Activated naive CD4-positive, alpha-beta T cell treated with Interleukin-2 at 50 U/mL for 16 hours (primary cell): ENCODE measurements at places on chromosomes 1 and 21.

DNA sequence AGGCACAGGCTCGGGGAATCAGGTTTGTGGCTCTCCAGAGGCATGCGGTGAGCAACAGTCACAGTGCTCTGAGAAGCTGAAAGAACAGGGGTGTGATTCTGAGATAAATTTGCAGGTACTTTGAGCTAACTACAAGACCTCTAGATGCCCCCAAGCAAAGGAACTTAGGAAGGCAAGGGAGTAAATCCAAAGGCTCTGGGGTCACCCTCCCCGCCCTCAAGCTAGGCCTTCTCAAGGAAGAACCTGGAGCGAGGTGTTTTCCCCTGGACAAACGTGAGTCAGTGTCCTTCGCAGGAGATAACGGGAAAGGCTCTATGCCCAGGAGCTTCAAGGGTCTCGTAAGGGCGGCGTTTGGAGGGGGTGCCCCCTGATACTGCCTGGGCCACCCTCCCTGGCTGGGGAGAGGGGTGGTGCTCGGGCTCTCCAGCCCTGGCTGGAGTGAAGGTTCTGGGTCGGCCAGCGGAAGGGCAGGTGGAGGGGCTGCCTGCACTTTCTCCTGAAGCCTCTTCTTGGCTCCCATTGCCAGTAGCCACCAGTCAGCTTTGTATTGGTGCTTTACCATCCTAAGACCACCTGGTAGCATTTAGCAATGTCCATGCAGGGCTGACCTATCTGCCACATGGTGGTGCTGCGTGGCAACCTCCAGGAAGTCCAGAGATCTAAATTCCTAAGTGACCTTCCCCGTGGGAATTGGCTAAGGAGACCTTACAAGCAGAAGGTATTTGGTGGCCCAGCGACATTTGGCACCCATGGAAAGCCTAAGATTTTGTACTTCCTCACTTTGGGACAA, 44.0 kb downstream of the GPR161 start:
- DNase-seq = no peak

- DNase-seq = no peak
Measured at GRCh38 chr1:6517435-6517851, 26.0 kb upstream of the PLEKHG5 start.

GRCh38 chr1:160542303-160542945, 19.4 kb upstream of the SLAMF6 start:
- no peak for DNase-seq

GRCh38 chr1:87348341-87349019, 19.8 kb downstream of the LMO4 start:
- DNase-seq = no peak

GRCh38 chr1:119556423-119556822, 49.4 kb downstream of the HSD3B1 start:
- DNase-seq = no peak

DNA sequence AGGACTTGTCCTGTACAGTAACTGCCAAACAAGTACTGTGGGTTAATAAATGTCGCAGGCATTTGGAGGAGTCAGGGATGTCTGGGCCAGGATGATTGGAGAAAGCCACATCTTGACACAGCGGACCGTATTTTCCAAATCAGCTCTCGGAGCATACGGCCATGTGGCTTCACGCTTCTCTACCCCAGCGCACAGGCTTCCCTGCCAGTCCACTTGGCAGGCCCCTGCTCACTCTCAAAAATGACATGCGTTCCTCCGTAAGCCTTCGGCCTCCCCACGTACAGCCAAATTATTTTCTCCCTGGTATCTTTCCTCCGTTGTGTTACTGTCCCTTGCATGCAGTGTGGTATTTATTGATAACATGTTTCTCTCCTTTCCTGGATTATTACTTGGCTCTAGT, 7.2 kb upstream of the LRRC38 start:
- no peak for DNase-seq

DNA sequence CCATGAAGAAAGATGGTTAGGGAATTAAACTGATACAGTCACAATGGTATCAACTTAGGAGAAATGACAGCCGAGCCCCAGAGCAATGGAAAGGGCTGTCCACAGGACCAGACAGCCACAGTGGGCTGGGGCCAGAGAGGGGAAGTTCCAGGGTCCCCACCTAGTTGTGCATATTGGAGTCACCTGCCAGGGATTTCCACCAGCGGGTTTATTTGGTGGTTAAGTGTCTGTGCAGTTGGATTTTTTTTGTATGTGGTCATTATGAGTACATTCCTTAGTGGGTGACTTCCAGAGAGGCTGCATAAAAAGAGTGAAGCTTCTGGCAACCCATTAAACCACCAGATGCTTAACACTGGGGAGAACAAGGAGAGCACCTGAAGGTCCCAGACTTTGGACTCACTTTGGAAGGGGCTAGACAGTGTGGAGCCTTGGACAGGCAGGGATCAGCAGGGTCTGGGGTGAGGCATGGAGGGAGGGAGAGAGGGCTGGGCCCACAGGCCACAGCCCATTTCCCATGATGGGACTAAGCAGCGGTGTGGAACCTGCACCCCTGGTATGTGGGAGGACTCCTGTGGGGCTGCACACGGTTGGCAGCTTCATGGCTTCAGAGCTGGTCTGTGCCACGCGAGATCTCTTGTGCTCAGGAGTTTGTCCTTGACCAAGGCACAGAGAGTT, 7.8 kb upstream of the PTTG1IP start:
- DNase-seq = no peak

- no peak for DNase-seq
Measured at GRCh38 chr21:36075171-36075570, 5.3 kb downstream of the CBR1 start.

DNA sequence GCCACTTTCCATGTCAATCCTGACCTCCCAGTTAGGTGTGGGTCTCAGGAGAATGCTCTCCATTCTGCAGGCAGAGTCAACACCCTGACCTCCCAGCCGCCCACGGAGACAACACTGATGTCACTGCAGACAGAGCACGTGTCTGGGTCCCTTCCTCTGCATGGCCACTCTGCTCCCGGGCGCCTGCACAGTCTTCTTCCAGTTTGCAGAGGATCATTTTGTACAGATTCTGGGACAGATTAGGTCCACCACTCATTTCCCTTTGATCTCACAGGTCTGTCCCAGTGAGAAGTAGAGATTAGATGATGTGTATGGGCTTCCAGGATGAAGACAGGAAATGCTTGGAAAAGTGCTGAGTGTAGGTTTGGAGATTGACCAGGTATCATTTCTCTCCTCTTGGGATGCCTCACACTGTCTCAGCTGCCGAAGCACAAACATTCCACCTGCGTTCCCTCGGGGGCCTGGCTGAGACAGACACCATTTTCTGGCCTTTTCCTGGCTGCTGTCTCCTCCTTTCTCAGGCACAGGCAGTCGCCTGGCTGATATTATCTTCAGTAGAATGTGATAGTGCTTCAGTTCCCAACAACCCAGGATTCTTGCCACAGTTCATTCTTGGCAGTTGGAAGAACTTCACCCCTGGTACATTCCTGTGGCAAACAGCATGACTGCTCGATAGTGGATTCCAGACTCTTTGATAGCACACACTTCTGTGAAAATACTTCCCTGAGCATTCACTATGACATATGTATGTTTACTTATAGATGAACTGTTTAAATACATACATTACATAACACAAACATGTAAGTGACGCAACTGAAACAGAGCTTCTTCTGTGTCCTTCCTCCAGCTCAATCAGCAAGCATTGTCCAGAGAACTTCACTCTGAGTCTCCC, 7.9 kb downstream of the MYBPHL start:
- no peak for DNase-seq

GRCh38 chr1:116394270-116394669, 21.2 kb downstream of the ATP1A1 start:
- no peak for DNase-seq

DNA sequence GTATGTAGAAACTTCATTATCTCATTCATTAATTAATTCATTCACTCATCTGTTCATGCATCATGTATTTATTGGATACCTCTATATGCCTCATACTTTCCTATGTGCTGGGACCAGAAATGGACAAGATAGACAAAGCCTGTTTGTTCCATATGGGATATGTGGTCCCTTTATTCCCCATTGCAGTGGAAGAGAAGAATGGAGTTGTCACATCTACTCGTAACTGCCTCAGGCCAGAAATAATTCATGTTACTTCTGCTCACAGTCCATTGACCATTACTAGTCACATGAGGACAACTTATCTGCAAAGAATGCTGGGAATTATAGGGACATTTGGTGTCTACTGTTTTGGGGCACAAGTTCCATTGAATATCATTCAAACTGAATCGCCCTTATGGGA, 327.8 kb downstream of the MATN1 start:
- no peak for DNase-seq

GRCh38 chr1:226618380-226618779, 69.8 kb downstream of the STUM start:
- DNase-seq = no peak

GRCh38 chr1:113608399-113608798, 150.9 kb downstream of the PHTF1 start:
- DNase-seq = no peak

DNA sequence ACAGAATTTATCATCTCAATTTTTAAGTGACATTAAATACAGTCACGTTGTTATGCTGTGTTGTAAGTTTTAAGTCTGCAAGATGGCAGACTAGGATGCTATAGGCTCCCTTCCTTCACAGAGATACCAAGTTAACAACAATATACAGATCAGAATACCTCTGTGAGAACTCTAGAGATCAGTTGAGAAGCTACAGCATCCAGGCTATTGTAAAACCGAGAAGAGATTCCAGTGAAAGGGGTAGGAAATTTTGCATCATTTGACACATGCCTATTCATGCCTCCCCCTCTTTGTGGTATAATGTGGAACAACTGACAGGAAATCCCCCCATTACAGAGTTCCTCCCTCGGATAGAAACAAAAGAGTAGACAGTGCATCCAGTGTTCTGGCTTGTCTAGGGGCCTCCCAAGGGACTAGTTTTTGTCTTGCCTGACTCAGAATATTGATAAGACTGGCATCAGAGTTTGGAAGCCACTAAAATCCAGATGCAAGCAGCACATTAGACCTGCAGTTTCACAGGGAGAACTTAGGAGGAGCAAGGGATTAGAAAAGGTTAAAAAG, 80.6 kb downstream of the LBR start:
- no peak for DNase-seq

DNA sequence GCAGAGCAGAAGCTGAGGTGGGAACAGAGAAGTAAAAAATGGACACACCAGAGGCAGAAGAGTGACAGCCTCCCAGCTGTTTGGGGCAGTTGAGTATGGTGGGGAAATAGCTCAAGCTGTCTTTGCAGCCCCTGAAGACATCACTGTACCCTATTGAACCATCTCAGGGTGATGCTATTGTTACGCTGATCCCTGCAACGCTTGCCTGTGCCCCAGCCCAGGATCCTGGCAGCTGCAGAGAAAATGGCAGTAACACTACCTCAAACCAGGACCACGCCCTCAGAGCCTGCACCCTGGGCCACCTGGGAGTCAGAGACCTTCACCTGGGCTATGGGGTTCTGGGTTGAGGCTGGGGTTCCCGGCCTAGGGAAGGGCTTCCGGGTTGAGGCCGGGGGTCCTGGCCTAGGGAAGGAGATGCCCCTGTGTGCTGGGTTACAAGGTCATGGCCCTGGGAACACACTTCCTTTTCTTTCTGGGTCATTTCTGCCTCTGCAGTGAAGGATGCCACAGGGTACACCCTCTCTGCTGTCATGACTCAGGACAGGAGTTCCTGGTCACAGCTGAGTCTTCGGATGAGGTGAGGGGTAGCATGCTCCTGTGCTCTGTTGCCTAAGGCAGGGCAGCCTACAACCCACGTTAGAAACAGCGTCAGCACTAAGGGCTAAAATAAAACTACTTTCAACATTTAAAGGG, 11.6 kb downstream of the BSND start:
- no peak for DNase-seq

DNA sequence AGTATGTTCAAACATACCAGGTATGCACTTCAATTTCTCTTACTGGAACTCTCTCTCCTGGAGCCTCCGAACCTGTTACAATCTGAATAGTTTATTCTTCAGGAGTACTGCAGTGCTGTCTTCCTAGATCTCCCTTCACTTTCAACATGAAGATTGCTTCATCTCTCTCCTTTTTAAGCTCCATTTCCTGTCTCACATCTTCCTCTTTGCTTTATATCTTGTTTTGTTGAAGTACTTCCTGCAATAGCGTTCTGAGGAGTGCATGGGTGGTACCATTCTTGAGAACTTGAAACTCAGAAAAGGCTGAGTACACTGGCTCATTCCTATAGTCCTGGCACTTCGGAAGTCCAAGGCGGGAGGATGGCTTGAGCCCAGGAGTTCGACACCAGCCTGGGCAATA, 15.7 kb upstream of the C1orf146 start:
- DNase-seq = no peak

GRCh38 chr1:157771661-157772425, 5.1 kb downstream of the FCRL2 start:
- no peak for DNase-seq

- no peak for DNase-seq
Measured at GRCh38 chr1:15238789-15239188, 8.2 kb upstream of the FHAD1 start.

DNA sequence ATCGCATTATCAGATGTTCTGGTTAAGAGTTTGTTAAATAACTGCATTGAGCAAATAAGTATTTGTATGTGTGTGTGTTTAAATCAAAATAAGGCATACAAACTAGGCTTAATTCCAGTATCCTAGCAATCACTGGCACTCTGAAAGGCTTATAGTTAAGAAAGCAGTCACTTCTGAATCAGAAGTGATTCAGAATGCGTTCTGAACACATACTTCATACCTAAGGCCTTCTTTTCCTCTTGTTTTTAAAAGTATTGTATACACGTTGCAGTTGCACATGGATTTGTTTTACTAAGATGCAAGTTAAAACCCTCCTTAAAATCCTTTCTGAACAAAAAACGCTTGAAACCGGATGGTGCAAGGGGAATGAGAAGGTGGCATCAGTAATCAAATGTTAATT, 238.4 kb upstream of the DMRTA2 start:
- DNase-seq = no peak

DNA sequence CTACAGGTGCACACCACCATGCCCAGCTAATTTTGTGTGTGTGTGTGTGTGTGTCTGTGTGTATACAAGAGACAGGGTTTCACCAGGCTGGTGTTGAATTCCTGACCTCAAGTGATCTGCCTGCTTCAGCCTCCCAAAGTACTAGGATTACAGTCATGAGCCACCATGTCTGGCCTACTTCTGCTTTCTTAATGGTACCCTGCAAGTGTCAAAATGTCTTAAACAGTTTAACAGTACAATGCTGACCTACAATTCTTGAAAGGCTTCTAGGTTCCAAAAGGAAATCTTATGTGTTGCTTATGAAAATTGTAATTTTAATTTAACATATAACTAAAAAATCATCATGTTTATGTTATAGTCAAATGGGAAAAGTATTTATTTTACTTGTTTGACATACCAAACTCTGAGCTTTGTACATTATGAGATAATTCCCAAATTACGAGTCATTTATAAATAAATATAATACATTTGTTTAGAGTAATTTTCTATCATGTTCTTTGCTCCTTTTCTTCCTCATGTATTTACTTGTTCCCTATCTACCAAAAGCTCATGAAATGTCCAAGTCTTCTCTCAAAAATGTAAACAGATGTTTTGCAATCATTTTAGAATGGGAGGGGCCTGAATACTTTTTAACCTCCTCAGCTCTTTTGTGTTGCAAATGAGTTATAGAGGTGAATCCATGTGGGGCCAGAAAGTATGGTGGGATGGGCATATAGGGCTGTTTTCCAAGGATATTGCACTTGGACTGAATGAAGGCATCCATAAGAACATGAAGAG, 8.4 kb upstream of the VCAM1 start:
- no peak for DNase-seq

- no peak for DNase-seq
Measured at GRCh38 chr1:115505148-115505571, 136.6 kb upstream of the VANGL1 start.

- DNase-seq = peak; percentile 98
Measured at GRCh38 chr1:156751757-156752481, 444 bp upstream of the HDGF start.
